ENCODE measurements at places on chromosomes 12 and 14.

- no peak for DNase-seq
Observed at GRCh38 chr12:132145334-132145733, 1.1 kb downstream of the NOC4L start.

DNA sequence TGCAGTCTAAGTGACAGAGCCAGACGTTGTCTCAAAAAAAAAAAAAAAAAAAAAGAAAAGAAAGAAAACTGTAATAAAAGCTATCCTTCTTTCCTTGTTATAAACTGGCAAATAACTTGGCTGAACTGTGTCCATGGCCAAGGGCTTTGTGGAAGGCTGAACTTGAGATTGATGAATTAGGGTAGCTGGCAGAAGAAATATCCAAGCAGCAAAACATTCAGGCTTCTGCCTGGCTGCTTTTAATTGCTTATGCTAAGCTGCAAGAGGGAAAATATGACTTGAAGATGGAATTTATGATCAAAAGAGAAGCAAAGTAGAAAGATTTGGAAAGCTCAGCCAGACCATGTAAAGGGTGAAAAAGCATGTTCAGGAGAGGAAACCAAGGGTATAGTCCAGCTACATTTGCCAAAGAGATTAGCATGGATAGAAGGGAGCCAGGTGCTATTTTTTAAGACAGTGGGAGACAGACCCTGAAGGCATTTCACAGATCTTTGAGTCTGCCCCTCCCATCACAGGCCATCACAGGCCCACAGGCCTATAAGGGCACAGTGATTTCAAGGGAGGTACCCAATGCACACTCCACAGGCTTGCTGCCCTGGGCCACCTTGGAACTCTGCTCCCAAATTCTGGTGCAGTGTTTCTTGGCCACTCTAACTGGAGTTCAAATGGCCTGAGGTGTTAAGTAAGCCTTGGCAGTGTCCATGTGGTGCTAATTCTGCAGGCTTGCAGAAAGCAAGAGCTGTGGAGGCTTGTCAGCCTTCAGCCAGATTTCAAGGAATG is 226.0 kb downstream of the AEBP2 start:
- no peak for DNase-seq

GRCh38 chr12:50066402-50066801 is 9.0 kb downstream of the ASIC1 start:
- DNase-seq, result no peak

GRCh38 chr12:17992002-17992656 is 97.9 kb downstream of the RERGL start:
- DNase-seq, result peak; percentile 7

DNA sequence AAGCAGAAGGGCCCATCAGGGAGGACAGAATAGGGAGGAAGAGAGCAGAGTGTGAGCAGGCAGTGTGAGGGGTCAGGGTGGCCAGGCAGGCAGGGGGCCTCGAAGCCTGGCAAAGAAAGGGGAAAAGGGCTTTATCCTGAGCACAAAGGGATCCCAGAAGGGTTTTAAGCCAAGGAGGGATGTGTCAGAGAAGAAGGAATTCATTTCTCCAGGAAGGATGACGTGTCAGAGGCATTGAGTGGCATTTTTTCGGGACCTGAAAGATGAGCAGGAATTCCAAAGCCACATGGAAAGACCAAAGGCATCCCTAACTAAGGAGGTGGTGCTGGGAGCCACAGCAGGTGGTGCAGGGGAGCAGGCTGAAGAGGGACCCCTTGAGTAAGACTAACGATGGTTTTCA is 132.1 kb downstream of the DICER1 start:
- DNase-seq, result no peak

GRCh38 chr12:54650409-54650808 is 2.2 kb upstream of the DCD start:
- no peak for DNase-seq
